Colonic mucosa (tissue), 4 donors: ENCODE measurements at places on chromosomes 7 and 10. TPM values are rescaled to one million over a fixed set of nuclear protein-coding genes. Genes with fewer than 3 reads are reported as not detected.

GRCh38 chr10:27661514-27662286, 83.9 kb downstream of the MKX start:
- no peak for DNase-seq
- H3K4me3 ChIP-seq: no peak overlapping the region
- H3K27me3 ChIP-seq: no peaks in the 10 kb centered on the region
- H3K4me1 ChIP-seq: no peaks in the 10 kb centered on the region
- no peaks in the 10 kb centered on the region for H3K36me3 ChIP-seq

GRCh38 chr7:130909161-130909836, 175.3 kb upstream of the KLF14 start:
- peak overlapping the region; percentile 95 for H3K27ac ChIP-seq
- H3K4me1 ChIP-seq: no peaks in the 10 kb centered on the region
- peak overlapping the region; percentile 39 for H3K4me3 ChIP-seq
- H3K27me3 ChIP-seq: no peaks in the 10 kb centered on the region

DNA sequence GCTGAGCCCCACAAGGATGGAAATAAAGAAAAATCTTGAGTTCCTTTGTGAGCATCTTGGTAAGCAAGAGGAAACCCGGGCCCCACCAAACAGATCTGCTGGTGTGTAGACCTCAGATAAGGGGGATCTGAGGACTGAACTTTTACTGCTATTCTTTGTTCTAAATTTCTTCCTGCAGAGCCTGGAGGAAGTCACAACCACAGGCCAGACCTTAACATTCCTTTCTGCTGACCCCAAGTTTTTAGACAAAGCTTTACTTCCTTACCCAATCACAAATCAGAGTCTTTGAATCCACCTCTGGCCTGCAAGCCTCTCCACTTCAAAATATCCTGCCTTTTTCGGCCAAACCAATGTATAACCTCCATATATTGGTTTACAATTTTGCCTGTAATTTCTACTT, 352.6 kb upstream of the AUTS2 start:
- H3K4me1 ChIP-seq: no peaks in the 10 kb centered on the region
- no peak for DNase-seq
- H3K4me3 ChIP-seq: no peak overlapping the region

GCK gene
- total RNA-seq: 0.17 TPM

GRCh38 chr10:85995791-85996190, 370.8 kb downstream of the GRID1 start:
- H3K4me3 ChIP-seq: no peak overlapping the region
- H3K36me3 ChIP-seq: no peaks in the 10 kb centered on the region
- no peaks in the 10 kb centered on the region for H3K27me3 ChIP-seq
- H3K27ac ChIP-seq: no peak overlapping the region

EBF3 gene
- total RNA-seq: 0.12 TPM

GRCh38 chr10:130430291-130430690, 294.1 kb downstream of the GLRX3 start:
- no peaks in the 10 kb centered on the region for H3K36me3 ChIP-seq
- no peaks in the 10 kb centered on the region for H3K4me1 ChIP-seq
- no peaks in the 10 kb centered on the region for H3K27me3 ChIP-seq
- H3K27ac ChIP-seq: no peak overlapping the region

LBX1 gene
- total RNA-seq: not detected

DNA sequence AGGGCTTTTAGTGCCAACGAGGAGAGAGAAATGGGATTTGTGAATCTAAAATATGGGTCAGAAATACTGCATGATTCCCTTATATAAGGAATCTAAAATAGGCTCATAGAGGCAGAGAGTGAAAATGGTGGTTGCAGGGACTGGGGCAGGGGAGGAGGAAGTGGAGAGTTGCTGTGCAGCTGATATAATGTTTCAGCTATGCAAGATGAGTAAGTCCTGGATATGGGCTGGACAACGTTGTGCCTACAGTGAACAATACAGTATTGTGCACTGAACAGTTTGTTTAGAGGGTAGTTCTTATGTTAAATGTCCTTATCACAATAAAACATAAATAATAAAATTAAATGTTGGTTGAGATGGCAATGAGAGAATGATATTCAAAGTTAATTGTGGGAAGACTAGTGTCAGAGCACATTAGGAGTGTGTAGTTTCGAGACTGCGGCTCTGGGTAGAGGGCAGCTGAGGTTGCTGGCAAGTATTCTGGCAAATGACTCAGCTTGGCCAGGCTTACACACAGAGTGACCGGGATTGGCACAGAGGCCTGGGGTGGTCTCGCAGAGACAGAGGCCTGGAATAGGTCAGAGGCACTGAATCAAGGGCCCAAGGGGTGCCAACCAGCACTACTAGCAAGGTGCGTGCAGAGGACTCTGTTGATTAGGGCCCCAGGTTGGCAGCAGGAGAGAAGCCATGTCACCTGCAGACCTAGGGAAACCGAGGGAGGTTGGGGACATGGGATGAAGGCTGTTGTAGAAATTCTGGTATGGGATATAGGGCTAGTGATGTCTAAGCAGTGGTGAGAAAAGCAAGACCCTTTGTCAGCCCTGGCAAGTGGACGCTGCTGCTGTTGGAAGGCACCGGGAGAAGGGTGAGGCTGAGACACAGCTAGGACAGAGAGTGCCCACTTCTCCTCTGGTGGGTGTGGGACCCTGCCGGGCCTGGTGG, 2.8 kb upstream of the DEPP1 start:
- H3K36me3 ChIP-seq: no peaks in the 10 kb centered on the region
- H3K4me1 ChIP-seq: peaks cover 19% of the 10 kb centered on the region
- no peaks in the 10 kb centered on the region for H3K27me3 ChIP-seq
- no peak for DNase-seq
- no peak overlapping the region for H3K4me3 ChIP-seq
- peak overlapping the region; percentile 56 for H3K27ac ChIP-seq

- DNase-seq: no peak
- no peaks in the 10 kb centered on the region for H3K4me1 ChIP-seq
- no peak overlapping the region for H3K27ac ChIP-seq
- H3K36me3 ChIP-seq: no peaks in the 10 kb centered on the region
- H3K27me3 ChIP-seq: no peaks in the 10 kb centered on the region
Measured at GRCh38 chr10:127612-128432, 7.4 kb upstream of the ZMYND11 start.

GRCh38 chr7:100488333-100489095, 4.8 kb downstream of the NYAP1 start:
- H3K4me3 ChIP-seq: no peak overlapping the region
- H3K36me3 ChIP-seq: no peaks in the 10 kb centered on the region
- H3K27ac ChIP-seq: no peak overlapping the region

SRRM3 gene
- 0.67 TPM for total RNA-seq

CRPPA gene
- total RNA-seq: 1.9 TPM

PKD2L1 gene
- total RNA-seq: 0.52 TPM

DNA sequence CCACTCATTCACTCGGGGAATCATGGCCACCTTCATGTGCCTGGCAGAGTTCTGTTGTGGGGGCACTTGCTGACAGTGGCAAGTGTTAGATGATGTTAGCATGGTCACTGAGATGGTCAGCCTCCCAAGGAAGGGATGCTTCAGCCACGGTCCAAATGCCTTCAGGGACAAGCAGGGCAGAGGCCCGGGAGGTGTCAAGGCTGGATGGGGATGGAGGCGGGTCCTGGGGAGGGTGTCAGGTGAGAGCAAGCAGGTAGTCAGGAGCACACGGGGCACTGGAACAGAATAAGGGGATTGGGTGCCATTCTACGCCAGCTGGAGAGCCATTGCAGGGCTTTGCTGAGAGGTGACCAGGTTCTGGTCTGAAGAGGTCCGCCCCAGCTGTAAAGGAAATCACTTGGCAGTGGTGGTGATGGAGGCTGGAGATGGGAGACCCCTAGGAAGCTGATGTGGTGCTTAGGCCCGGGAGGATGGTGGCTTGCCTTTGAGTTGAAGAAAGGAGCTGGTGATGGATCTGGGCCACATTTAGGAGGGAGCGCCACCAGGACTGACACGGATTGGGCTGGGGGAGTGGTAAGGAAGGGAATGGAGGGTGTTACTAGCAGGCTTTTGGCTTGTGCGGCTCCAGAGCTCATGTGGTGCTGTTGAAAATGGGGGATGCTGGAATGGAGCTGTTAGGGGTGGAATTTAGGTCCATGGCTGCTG, 24.1 kb downstream of the AGAP3 start:
- H3K27me3 ChIP-seq: no peaks in the 10 kb centered on the region
- H3K4me1 ChIP-seq: peaks cover 18% of the 10 kb centered on the region
- H3K4me3 ChIP-seq: no peak overlapping the region

STEAP2 gene
- 27.3 TPM for total RNA-seq
